ENCODE measurements at places on chromosomes 3 and 15.

- DNase-seq, result no peak
Measured at GRCh38 chr3:154835639-154836038, 244.5 kb upstream of the MME start.

- peak; percentile 55 for DNase-seq
Measured at GRCh38 chr15:63971427-63971805, 74.9 kb downstream of the DAPK2 start.

DNA sequence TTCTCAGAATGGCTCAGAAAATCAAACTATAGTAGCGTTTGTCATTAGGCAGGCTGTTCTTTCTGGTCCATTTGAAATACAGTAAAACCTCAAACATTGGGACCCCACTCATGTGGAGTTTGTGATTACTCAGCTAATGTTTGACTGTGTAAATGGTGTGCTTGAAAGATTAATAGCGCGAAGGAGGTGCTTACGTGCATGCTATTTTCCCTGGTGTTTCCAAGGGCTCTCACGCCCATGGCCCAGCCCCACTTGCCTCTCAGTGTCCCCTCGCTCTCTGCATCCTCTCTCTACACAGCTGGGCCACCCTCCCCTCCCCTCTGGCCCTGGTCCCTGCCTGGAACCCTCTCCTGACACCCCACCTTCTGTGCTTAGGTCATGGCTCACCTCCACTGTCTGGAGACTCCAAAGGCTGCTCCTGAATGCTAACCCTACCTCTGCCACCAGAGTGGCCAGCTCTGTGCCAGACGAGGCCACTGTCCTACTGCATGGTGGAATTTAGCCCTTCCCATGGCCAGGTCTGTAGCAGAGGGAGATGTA lies 194.2 kb downstream of the PLCL2 start:
- DNase-seq, result no peak

- DNase-seq, result no peak
Measured at GRCh38 chr3:123618768-123619484, 34.1 kb upstream of the HACD2 start.

- DNase-seq, result peak; percentile 9
Measured at GRCh38 chr3:69250014-69250413, 127.6 kb upstream of the LMOD3 start.

GRCh38 chr3:125366132-125366531 lies 9.0 kb downstream of the ZNF148 start:
- DNase-seq, result no peak
